Activated CD8-positive, alpha-beta memory T cell treated with anti-CD3 and anti-CD28 coated beads, Interleukin-2, amount 10 ng/mL, durations not matched to agents 7 days and 5 days (primary cell): ENCODE measurements at places on chromosomes 7 and 10.

DNA sequence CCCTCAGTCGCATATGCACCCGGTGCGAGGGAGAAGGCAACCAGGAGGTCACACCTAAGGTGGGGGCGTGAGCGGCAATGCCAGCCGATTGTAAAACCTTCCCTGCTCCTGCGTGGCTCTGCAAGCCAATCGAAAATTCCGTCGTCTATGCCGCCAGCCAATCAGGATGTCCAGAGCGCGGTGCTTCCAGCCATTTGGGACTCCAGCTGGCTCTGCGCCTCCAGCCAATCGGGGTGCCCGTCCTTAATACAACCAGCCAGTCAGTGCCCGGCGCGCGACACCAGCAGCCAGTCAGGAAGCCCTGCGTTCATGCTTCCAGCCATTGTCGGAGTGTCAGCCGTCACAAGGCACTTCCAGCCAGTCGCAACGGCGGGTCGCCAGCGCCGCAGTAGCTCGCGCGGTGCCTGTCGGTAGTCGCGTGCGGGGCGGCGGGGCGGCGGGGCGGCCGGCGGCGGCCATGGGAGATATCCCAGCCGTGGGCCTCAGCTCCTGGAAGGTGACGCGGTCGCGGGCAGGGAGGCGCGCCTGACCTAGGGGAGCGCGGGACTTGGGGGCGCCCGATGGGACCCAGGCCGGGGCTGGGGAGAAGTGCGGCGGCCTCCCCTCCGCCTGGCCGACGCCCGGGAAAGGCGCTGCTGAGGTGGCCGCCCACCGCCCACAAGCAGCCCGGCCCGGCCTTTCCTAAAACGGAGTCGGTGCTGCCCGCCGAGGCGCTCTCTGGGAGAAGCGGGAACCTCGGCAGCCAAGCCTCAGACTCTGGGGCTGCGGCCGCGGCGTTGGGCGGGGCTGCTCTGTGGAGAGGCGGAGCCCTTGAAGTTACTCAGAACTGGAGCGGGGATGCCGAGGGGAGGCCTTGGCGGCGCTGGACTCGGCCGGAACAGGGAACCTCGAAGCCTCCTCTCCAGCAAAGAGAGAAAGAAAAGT is at the start of gene AKR1E2:
Gene AKR1E2, plus strand, starts transcription at position 340 of the 924 bp plus-strand sequence. Its CDS starts 118 bp downstream, at position 458.
- DNase-seq: peak; percentile 81

GRCh38 chr7:135321556-135321955 is 87.9 kb downstream of the STRA8 start:
- DNase-seq: no peak

- DNase-seq: no peak
These were observed 55.5 kb upstream of the LHFPL3 start for GRCh38 chr7:104272767-104273384.

GRCh38 chr7:122402235-122402634 is 97.7 kb upstream of the FEZF1 start:
- no peak for DNase-seq

GRCh38 chr7:66664590-66665293 is 36.1 kb downstream of the KCTD7 start:
- no peak for DNase-seq

- no peak for DNase-seq
These were observed 361.5 kb upstream of the LRRTM3 start for GRCh38 chr10:66564287-66564686.

DNA sequence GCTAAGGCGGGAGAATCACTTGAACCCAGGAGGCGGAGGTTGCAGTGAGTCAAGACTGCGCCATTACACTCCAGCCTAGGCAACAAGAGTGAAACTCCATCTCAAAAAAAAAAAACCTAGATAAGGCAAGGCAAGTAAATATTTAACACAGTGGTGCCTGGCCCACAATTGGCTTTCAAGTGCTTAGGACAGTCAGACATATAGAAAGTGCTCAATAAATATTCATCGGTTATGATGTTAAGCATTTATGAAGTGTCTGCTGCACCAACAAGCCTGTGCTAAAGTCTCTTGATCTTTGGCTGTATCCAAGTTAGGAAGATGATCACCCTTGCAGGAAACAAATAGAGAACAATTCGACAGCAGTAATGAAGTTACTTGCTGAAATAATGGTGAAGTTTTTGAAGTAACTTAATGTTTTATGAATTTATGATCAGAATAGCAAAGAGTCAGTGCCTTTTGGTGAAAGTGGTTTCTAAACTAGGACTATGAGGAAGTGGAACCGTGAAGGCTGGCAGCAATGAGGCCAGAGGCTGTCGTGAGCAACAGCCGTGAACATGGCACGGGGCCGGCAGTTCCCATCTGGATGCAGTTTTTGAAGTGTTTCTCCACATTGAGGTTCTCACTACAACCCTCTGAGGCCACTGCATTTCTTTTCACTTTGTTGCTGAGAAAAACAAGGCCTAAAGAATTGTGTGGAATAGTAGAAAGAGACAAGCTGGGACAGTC is 48.1 kb upstream of the GATA3 start:
- DNase-seq: no peak

- DNase-seq: no peak
These were observed 37.9 kb downstream of the HBP1 start for GRCh38 chr7:107206706-107207105.

- no peak for DNase-seq
These were observed 35.5 kb downstream of the GPR141 start for GRCh38 chr7:37719077-37719476.

DNA sequence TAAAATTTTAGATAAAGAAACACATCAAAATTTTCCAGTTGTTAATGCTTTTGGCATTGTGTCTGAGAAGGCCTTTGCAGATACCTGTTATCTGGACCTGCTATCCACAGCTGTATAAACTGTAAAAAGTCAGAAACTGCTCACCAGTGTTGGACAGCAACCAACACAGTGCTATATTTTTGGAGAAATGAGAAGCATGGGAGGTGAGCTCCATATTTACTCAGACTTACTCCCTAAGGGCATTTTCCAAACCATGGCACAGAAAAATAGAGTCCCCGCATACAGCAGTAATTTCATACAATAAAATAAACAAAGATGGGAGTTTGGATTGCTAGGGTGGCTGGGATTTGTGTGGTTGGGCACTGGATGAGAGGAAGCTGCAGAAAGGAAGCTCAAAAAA is 136.3 kb upstream of the GLI3 start:
- DNase-seq: no peak

DNA sequence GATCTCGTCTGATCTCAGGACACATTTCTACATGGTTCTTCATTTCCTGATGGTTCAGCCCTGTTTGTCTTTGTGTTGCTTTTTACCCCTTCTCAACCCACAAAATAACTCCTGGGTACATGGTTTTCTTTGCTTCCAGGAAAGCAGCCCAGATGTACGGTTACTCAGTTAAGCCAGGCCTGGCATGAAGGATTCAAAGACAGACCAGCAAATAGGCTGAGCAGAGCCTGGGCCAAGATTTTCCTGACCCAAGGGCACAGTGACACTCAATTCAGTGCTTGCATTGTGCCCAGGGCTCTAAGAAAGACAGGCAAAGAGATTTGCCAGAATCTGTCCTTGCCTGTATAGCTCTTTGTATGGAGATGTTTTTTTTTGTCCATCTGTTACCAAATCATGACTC is 340.8 kb upstream of the KIAA1217 start:
- DNase-seq: no peak

- DNase-seq: no peak
These were observed 87.8 kb upstream of the LRRTM3 start for GRCh38 chr10:66837990-66838389.

GRCh38 chr10:114276671-114277070 is 37.6 kb downstream of the VWA2 start:
- DNase-seq: no peak

DNA sequence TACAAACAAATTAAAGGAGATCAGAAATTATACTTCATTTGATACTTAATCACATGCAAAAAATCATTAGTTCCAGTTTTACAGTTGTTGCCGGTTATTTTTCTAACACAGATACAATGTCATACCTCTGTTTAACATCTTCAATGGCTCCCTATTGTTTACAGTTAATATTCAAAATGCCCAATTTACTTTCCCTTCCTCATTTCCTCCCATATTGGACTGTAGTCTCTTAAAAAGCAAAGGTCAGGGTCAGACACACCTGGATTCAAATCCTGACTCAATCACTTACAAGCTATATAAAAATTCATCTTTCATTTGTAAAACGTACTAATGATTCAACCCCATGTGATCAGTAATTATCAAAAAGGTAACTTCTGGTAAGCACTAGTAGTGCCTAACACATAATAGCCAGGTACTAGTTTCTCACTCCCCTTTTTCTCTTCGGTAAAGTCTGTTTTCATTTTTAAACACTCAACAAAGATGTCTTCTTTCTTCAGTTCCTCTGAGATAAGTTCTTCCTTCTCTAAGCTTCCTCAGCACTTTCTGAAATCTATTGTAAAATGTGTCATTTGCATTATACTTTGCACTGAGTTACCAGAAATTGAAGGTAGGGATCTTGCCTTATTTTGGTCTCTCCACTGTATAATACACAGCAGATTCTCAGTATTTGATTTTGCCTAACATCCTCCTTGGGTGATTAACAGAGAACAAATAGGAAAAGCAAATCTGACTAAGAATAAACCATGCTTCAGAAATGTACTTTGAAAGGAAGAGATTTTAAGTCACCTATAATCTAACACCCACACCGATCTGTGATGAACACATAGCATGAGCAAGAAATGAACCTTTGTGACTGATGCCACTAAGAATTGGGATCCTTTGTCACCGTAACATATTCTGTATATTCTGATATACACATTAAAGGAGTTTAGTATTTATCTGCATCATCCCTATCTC is 16.1 kb downstream of the KMT2C start:
- DNase-seq: no peak

DNA sequence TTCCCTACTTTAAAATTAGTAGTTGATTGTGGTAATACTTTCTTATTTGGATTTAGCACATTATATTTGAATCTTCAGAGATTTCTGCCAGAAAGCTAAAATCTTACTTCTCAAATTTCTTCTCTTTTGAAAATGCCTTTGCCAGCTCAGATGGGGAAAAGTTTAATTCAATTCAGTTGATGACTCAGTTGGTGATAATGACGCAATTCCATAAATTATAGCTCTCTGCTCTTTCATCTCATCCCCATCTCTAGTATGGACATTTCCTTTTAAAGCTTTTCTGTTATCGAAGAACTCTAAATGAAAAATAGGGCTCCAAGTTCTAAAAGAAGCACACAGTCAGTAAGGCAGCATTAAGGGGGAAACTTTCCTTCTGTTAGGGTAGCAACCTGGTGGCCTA is 25.5 kb downstream of the RNLS start:
- DNase-seq: no peak

DNA sequence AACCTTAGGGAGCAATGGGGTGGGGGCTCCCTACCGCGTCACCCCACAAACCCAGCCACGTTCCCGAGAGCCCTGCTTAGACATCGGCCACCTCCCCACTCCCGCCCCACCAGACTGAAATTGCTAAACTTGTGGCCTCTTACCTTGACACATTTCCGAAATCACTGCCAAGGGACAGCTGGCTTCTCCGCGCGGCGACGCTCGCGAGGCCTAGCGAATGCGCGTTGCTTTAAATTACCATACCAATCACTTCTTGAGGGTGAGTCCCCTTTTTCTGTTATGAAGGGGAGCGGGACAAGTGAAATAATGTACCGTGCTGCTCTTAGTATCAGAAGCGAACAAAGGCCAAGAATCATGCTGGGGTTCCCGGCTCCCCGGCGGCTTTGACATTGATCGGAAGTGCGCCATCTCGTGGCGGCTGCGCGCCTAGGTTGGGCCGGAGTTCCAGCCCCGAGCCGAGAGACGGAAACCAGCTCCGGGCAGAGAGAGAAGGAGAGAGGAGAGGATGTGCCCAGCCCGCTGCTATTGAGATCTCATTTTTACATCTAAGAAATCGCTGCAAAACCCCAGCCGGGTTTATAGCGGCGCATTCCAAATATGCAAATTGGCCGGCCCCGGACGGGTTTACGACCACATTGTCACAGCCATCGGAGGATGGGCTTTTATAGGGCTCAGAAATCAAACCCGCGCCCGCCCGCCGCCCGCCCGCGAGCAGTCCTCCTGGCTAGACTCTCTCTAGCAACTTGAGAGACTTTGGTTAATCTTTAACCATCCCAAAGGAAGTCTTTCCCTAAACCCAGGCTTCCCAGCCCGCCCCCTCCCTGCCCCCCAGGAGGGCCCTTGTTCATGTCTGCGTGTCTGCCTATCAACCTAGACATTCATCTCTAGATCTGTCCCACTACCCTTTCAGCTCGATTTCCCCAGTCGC is 5.3 kb downstream of the HOXA11 start:
- peak; percentile 58 for DNase-seq

DNA sequence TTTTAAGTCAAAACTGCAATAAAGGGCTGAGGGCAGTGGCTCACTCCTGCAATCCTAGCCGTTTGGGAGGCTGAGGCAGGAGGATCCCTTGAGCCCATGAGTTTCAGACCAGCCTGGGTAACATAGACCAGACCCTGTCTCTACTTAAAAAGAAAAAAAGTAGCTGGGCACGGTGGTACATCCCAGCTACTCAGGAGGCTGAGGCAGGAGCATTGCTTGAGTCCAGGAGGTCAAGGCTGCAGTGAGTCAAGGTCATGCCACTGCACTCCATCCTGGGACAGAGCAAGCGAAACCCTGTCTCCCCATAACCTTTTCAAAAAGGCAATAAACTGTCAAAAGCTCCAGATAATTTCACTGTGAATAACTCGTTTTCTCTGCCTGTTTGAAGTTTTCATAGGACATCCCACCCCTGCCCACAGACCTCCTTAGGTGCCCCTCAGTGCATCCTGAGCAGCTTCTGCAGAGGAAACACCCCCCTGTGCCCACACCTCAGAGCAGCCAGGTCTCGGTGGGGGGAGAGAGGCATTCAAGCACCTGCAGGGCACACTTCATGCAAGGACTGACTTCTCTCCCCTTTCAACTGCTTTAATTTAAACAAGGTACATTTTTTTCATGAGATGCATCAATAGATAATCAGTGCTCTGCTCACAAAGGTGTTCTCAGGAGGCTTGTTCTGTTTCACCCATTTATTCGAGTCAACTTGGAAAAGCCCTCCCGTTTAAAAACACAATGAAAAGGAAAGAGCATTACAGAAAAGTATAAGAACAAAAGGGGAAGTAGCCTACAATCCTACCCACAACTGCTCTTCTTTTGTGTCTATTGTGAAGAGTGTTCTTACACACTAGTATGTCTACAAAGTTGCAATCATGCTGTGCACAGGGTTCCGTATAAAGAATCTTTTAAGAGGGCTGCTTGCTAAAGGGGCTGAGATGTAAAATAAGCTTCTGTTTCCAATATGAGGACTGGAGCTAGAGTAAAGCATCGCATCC is 104.9 kb downstream of the KMT2E start:
- DNase-seq: no peak

- DNase-seq: no peak
These were observed 560 bp downstream of the RARRES2 start for GRCh38 chr7:150340875-150341262.

GRCh38 chr10:106780632-106781031 is 383.9 kb downstream of the SORCS1 start:
- DNase-seq: no peak

- no peak for DNase-seq
These were observed 1.0 kb downstream of the CCDC186 start for GRCh38 chr10:114172776-114173602.

- no peak for DNase-seq
These were observed 17.6 kb downstream of the SUN3 start for GRCh38 chr7:48011323-48011722.

DNA sequence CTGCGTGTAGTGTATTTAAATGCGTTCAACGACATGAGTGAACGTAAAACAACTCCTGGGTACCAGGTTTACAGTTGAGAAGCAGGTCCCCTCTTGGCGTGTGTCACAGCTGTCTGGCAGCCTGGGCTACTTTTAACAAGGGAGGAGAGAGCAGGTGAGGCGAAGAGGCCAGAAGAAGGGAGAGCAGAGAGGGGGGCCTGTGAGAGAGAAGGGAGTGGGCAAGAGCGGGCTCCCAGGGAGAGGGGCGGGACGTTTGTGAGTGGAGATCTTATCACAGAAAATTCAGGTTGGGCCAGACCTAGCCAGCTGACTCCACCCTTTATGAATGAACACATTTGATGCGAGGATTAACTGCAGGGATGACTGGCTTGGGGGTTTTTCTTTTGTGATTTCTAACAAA is 154.0 kb downstream of the CAMK1D start:
- DNase-seq: peak; percentile 23
